ENCODE measurements at places on chromosomes 1 and 21.

GRCh38 chr1:171038284-171038683, 52.4 kb upstream of the FMO3 start:
- DNase-seq: no peak

GRCh38 chr1:104593413-104594187, 843.9 kb downstream of the AMY1C start:
- DNase-seq: no peak

GRCh38 chr1:1629430-1630190, 2.4 kb upstream of the MMP23B start:
- peak; percentile 78 for DNase-seq

DNA sequence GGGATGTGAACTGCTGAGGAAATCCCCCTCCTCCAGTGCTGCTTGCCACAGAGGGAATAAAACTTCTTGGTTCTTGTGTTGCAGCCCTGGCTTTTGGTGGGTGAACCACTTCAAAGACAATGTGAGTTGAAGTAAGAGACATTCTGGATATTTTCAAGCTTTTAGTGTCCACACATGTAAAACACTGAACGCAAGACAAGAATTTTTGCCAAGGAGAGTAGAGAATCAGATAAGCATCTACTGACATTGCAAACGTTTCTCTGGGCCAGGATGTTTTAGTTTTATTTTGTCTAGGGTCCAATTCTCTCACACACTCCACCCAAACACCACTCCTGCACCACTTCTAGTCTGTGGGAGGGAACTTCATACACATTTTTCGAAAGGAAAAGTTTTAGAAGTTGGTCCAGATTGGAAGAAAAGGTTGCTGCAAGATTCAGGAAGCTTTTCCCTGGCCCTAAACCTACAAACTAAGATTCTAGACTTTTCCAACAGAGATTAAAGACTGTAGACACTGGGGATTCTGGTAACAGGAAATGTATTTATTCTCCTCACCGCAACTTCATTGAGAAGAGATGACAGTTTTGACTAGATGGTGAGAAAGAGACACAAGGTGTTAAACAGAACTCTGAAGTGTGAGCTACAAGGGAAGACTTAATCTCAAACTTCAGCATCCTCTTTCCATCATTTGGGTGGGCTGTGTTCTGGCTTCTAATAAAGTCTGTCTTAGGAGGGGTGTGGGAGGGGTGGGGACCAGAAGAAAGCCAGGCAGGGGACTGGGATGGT, 16.1 kb downstream of the FASLG start:
- DNase-seq: no peak

DNA sequence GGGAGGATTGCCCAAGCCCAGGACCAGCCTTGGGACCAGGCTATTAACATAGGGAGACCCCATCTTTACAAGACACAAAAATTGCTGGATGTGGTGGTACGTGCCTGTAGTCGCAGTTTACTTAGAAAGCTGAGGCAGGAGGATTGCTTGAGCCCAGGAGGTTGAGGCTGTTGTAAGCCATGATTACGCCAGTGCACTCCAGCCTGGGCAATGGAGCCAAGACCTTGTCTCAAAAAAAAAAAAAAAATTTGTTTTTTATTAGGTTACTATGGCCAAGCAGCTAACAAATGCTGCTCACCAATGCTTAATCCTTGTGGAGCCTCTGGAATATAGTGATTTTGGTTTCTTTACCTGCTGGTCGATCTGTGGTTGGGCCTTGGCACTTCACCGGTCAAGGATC, 8.8 kb downstream of the ARID1A start:
- DNase-seq: no peak

- DNase-seq: no peak
Observed at GRCh38 chr1:45621895-45622523, 1.8 kb downstream of the CCDC17 start.

- no peak for DNase-seq
Observed at GRCh38 chr1:163596541-163597258, 274.9 kb downstream of the NUF2 start.

DNA sequence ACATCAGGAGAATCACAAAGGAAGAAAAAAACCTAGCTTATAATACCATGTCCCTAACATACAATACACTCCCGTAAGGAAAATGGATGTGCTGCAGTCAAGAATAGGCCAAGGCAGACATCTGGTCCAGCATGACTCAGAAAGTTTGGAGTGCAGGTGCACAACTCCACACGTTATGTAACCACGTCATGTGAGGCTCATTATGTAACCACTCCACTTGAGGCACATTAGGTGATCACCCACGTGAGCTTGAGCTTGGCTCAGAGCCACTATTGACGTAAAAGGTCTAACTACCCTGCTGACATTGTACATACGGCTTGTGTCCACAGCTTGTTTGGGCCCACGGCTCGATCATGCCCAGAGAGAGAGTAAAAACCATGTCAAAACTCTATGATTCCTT, 99.8 kb upstream of the C1orf21 start:
- no peak for DNase-seq

GRCh38 chr1:164805399-164805798, 246.4 kb downstream of the PBX1 start:
- no peak for DNase-seq

GRCh38 chr1:17893891-17894631, 138.9 kb downstream of the ACTL8 start:
- no peak for DNase-seq

DNA sequence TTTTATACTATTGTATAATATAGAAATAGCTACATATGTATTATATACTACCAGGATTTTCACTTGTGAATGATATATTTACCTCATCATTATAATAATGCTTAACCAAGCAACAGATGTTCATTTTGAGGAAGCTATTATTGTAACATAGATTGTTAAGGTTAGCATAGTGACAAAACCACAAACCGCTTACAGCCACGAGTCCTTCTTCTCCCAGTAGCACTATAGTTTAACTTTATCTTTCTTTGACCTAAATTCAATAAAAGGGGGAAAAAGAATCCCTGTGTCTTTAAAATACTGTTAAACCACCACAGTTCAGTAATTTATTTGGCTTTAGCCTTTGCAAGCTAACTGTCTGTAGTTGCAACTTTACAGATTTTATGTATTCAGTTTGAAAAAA, 1039.4 kb upstream of the B3GALT2 start:
- DNase-seq: no peak

- no peak for DNase-seq
Observed at GRCh38 chr1:106962591-106962990, 93.9 kb upstream of the PRMT6 start.

GRCh38 chr1:220631238-220631815, 58.8 kb upstream of the C1orf115 start:
- DNase-seq: no peak

DNA sequence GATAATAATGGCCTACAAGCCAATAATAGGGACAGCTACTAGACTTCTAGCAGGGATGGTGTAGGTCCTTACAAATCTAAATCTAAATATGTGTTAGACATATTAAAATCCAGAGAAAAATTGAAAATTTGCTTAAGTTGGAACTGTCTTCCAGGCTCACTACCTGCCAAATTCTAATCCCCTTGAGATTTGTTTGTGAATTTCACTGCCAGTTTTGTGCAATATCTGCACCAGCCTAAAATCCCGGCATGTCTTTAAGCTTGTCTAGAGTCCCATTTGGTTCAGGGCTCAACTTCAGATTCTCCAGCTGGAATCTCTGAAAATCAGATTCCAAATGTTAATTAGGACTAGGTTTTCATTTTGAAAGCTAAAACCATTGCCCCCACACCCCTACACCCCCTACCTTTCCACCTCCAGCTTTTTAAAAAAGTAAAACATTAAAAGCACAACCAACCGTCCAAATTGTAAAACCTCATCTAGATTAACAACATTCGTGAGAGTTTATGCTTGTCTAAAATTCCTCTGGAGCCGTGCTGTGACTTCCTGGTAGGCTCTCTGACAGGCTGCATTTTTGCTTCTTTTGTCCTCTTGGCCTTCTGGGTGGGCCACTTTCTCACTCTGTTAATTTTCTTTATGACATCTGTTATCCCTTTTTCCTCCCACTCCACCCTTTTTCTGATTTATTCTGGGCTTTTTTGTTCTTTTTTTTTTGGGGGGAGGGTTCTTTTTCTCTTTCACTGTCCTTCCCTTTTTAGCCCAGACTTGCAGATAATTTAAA, 348.7 kb downstream of the PAPPA2 start:
- no peak for DNase-seq

DNA sequence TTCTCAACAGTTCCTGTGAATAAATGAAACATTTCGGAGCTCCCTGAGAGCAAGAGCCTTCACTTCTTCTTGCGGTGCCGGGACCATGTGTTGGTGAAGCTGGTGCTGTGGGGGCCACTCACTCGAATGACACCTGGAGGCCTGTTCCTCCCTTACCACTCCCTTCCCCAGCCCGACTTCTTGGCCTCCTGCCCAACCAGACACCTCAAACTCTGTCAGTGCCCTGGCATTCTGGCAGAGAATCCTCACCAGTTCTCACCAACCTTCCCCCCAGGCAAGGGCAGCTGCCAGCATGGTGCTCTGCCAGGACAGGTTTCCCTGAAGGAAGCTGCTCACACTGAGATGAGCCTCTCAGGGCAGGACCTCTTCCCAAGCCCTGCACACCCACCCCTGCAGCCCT, 68.3 kb downstream of the MPZL1 start:
- no peak for DNase-seq

DNA sequence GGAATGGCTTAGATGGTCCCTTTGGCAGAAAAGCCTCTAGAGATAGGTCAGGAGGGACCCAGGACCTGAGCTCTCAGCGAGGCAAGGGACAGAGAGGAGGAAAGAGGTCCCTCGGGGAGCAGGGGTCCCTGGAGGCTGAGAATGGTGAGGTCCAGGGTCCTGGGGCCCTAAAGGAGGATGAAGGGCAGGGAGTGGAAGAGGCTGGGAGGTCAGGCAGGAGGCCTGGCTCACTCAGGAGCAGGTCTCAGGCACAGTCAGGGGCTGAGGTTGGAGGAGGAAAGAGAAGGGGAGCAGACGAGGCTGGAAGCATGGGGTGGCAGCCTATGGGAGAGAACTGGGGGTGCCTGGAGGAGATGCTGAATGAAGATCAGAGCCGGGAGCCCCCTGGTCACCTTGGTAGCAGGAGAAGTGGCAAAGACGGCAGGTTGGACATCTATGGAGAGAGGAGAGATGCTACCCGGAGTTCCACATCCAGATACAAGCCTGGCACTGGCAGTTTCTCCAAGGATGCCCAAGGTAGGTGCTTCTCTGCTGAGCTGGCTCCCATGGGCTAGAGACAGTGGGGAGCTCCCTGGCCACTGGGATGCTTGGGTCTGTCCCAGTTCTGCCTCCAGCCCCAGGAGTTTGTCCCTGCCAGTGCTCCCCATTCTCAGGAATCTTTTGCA, 22.6 kb downstream of the IGFN1 start:
- no peak for DNase-seq

DNA sequence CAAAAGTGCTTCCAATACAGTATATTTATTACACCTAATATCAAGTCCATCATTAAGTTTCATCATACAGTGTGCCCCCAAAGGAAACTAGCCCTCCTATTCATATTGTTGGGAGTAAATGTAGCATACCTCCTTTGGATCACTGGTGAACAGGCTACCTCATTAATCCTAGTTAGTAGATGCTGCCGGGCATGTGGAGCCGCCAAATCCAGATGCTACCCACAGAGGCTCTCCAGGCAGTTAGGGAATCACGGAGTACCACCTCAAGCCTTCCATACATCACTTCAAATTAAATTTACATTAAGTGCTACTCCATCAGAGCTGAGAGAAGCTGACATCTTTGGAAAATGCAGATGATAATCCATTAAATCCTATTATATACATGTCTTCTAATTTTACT, 121.7 kb upstream of the FOXD3 start:
- no peak for DNase-seq

- no peak for DNase-seq
Observed at GRCh38 chr1:200903793-200904192, 9.1 kb downstream of the INAVA start.

- no peak for DNase-seq
Observed at GRCh38 chr1:84988588-84988987, 8.3 kb downstream of the MCOLN2 start.

DNA sequence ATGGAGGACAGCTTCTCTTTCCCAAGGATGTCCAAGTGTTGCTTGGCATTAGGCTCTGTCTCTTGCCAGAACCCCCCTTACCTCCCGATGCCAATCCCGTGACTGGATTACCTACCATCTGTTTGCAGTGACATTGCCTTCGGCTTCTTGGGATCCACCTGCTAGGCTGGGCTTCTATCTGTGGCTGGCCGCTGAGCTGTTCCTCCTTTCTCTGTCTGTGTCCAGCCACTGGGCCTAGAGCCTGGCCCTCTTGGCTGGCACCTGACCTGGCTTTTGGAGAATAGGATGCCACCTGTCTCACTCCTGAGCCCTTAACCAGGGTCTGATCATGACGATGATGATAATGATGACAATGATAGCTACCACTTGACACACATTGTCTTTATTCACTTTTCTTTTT, 41.6 kb upstream of the STUM start:
- no peak for DNase-seq

DNA sequence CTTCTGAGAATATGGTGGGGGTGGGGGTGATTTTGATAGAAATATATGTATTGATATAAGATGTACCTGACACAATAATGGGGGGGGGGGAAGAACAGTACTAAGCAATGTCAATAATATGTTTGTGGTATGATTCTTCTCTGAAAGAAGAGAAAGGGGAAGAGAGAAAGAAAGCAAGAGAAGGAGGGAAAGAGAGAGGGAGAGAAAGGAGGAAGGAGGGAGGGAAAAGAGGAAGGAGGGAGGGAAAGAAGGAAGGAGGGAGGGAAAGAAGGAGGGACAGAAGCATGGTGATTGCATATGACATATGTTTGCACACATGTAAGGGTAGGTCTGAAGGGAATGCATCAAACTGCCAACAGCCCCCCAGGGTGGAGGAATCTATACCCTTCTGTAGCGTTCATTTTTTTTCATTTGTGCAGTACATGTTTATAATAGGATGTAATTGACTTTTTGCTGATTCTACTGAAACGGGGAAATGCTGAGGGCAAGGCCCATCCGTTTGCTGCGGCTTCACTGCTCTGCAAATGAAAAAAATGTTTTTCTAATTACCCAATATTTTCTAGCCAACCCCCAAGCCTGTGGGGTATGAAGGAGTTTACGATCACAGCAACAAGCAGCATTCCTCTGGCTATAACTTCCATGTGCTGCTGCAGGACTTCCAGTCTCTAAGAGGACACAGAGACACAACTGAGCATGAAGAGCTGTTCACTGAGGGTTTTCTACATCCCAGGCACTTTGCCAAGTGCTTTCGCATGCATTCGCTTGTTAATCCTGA, 119.3 kb upstream of the ZC3H12A start:
- DNase-seq: no peak

- no peak for DNase-seq
Observed at GRCh38 chr1:204449678-204450280, 38.2 kb upstream of the PPP1R15B start.

- no peak for DNase-seq
Observed at GRCh38 chr1:222697826-222698225, 14.5 kb downstream of the AIDA start.
